T-cell (primary cell): ENCODE measurements at places on chromosomes 12 and 14. TPM values are rescaled to one million over a fixed set of nuclear protein-coding genes. Genes with fewer than 3 reads are reported as not detected.

SSPN gene
- 0.13 TPM for total RNA-seq

PZP gene
- not detected for total RNA-seq

RPL10L gene
- not detected for total RNA-seq

GPR135 gene
- 2.0 TPM for total RNA-seq

WNT1 gene
- total RNA-seq: 0.47 TPM

ADCY4 gene
- 7.8 TPM for total RNA-seq

OAS1 gene
- 8.5 TPM for total RNA-seq

ANO6 gene
- total RNA-seq: 22.5 TPM

USP44 gene
- 12.2 TPM for total RNA-seq

LHX5 gene
- not detected for total RNA-seq

- no peak for DNase-seq
Observed at GRCh38 chr12:22229652-22230279, 104.7 kb downstream of the ST8SIA1 start.

DNA sequence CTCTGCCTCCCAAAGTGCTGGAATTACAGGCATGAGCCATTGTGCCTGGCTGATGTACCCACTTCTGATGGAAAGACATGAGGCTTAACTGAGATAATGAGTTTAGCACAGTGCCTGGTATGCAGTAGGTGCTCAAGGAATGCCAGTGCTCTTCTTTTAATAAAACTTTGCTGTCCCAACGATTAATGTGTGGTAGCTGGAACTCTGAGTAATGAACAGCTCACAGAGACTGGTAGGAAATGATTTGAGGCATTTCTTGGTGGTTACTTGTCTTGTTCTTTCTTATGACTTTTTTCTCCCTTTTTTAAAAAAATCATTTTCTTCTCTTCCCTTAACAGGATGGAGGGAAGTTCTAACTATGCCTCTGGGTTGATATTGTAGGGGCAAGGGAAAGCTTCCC, 235.7 kb upstream of the PWP1 start:
- DNase-seq: no peak

- DNase-seq: no peak
Observed at GRCh38 chr14:36270191-36270590, 50.2 kb downstream of the MBIP start.

DNA sequence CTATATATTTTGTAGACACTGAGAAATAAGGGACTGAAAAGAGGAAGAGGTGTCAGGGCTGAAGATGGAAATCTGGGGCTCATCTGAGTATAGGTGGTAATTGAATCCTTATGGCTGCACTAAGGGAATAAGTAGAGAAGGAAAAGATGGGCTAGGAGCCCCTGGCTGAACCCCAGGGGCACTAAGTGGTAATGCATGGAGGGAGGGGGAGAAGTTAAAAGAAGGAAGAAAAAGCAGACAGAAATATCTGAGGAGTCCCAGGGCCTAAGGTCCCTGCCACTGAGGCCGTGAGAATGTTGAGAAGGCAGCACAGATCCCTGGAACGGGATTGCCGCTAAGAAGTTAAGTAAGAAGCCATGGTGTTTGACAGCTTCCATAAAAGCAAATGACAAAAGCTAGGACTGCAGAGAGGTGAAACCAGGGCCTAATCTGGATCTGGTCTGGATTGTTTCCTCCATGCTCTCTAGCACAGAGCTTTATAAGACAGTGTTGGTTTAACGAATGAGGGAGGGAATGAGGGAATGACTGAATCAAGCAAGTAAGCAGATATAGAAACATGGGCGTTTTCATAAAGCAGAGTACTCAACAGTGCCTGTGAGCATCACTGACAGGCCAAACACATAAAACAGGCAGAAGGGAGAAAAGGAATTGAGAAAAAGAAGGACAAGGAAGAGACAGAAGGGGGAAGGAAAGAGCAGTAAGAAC, 92.9 kb downstream of the HMGA2 start:
- DNase-seq: no peak

GRCh38 chr12:93679308-93679925, 2.2 kb downstream of the CRADD start:
- DNase-seq: no peak

- DNase-seq: no peak
Observed at GRCh38 chr12:130627175-130627574, 88.9 kb downstream of the RIMBP2 start.

- no peak for DNase-seq
Observed at GRCh38 chr14:102916347-102917055, 6.0 kb upstream of the AMN start.

GRCh38 chr14:75982266-75983018, 647 bp upstream of the TGFB3 start:
- peak; percentile 72 for DNase-seq

- DNase-seq: no peak
Observed at GRCh38 chr12:51307655-51308593, 16.1 kb downstream of the BIN2 start.

DNA sequence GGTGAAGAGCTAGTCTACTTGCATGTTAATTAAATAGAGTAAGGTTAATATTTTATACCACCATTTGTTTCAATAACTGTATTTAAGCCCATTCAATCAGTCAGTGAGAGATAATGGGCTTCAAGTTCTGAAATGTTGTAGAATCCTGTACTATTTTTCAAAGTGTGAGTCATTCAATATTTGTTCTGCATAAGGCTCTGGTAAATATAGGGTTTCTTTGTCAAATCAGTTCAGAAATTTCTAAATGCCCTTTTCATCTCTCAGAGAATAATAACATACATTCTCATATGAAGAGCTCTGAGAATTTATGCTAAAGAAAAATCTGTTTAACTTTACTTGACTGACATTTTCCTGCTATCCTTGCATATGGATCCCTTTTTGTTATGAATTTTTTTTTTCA, 493.3 kb downstream of the TMTC2 start:
- DNase-seq: no peak

GRCh38 chr12:88371416-88372183, 208.7 kb downstream of the KITLG start:
- no peak for DNase-seq

DNA sequence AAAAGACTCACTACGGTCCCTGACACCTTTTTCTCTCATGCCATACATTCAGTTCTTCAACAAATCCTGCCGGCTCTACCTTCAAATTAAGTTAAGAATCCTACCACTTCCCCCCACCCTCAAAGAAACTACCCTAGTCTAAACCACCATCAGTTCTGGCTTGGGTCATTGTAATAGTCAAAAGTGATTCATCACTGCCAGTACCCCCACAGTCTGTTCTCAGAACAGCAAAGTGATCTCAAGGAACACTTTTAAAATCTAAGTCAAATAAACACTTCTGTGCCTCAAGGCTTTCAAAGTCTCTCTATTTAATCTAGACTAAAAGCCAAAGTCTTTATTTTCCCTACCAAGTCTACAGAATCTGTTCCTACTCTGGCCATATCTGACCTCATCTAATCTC, 12.0 kb upstream of the FAM234B start:
- DNase-seq: no peak

DNA sequence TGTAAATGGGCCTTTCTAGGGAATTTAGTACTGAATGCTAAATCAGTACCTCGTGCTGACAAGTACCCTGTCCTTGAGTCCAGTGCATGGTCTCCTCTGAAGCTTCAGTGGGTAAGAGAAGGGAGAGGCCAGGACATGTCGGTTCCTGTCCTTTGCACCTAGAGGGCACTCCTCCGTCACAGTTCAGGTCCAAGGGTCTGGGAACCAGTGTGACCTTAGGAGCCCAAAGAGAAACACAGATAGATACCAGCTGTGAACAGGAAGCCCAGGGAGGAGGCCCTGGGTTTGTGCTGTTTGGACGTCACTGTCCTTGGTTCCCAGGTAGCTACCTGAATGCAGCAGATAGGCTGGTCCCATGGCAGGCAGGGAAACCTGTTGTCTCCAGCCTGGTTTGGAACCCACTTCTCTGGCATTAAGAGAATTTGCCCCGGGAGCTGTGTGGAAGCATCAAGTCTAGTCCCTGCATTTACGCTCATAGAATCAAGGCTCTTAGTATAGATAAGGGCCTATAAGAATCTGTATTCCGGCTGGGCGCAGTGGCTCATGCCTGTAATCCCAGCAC, 3.9 kb upstream of the FGF23 start:
- DNase-seq: no peak

DNA sequence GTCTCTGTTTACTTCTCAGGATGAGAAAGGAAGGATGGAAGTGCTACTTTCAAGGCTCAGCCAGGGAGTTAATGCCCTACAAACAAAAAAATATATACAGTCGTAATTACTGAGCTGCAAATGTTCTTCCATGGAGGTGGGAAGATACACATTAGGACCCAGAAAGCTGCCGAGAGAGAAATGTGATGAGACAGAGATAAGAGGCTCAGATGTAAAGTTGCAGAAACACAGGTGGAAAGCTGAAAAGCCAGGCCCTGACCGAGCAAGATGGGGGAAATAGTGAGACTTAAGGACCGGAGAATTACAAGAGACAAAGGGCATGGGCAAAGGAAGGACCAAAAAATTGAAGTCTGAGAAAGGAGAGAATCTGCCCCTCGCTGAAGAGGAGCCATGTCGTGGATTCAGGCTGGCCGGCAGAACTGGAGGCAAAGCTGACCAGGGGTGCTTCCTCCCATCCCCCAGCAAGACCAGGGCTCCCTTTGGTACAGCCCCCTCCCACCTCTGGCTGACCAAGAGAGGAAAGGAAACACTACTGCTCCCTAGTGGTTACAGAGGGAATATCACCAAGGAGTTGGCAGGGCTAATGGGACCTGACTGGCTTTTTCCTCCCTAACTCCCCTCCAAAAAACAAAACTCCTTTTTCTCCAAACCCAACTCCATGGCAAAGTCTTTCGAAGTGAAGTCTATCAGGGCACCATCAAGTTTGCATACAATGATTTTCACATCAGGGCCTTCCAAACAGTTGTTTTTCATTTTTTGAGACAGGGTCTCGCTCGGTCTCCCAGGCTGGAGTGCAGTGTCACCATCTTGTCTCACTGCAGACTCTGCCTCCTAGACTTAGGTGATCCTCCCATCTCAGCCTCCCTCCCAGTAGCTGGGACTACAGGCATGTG, 12.1 kb downstream of the ZFHX2 start:
- no peak for DNase-seq

- DNase-seq: no peak
Observed at GRCh38 chr12:19615384-19615725, 176.1 kb downstream of the AEBP2 start.

GRCh38 chr12:25784669-25785068, 173.8 kb upstream of the RASSF8 start:
- no peak for DNase-seq

DNA sequence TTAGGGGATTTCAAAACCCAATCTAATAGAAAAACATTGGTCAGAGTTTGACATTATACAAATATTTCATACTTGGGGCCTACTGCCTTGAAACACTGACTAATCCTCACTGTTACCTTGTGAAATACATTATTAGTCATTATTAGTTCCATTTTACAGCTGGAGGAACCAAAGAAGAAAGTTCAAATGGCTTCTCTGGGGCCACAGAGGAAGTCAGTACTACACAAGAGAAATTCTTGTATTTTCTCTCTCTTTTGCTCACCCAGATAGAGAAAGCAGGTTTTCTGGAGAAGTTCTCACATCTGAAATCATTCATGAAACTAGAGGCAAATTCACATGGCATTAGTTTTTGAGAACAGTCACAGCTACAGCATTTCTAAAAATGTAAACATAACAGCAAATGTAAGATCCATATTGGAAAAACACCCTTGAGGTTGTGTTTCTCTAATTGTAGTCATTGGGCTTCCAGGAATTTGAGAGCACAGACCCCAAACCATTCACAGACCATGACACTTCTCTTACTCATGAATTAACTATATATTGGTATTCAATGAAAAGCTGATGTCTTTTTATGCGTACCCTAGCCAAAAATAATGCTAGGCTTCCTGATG, 83.0 kb downstream of the LLPH start:
- no peak for DNase-seq

GRCh38 chr12:105462831-105463230, 132.3 kb downstream of the C12orf75 start:
- no peak for DNase-seq

DNA sequence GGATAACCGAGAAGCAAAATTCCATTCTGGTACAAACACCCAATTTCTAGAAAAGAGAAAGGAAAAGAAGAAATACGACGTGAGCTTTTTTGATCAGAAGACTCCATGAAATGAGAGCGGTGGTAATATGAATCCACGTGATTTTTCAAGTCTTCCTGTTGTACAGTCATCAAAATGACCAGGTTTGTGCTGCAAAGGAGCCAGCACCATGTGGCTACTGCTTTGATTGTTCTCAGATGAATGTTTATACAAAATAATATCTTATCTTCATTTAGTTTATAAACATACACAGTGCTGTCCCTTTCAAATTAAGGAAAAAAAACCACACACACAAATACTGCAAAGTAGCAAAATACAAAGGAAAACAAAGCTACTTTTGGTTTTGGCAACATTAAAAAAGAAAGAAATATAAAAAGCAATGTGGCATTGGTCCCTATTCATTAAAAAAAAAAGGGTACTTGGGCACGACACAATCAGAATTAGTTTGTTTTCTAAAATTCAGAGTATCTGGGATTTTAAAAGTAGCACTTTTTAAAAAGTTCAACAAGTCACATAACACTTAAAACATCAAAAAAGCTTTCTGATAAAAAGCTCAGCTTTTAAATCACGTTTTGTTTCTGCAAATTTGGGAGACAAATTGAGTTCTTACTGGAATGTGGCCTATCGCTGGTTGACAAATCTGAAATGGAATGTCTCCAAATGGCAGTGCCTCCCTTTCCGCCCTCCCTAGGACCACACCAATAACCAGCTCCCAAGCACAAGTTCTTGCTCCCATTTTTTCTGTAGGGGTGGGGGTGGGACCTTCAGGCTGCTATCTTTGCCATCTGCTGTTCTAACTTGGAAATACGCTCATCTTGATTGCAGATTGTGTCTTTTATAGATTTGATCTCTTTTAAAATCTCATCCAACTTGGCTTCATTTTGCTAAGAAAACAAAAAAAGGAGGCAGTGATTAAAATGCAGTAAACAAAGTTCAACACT, 13.2 kb upstream of the SELPLG start:
- DNase-seq: no peak

- no peak for DNase-seq
Observed at GRCh38 chr12:89918172-89918846, 209.7 kb upstream of the ATP2B1 start.

DNA sequence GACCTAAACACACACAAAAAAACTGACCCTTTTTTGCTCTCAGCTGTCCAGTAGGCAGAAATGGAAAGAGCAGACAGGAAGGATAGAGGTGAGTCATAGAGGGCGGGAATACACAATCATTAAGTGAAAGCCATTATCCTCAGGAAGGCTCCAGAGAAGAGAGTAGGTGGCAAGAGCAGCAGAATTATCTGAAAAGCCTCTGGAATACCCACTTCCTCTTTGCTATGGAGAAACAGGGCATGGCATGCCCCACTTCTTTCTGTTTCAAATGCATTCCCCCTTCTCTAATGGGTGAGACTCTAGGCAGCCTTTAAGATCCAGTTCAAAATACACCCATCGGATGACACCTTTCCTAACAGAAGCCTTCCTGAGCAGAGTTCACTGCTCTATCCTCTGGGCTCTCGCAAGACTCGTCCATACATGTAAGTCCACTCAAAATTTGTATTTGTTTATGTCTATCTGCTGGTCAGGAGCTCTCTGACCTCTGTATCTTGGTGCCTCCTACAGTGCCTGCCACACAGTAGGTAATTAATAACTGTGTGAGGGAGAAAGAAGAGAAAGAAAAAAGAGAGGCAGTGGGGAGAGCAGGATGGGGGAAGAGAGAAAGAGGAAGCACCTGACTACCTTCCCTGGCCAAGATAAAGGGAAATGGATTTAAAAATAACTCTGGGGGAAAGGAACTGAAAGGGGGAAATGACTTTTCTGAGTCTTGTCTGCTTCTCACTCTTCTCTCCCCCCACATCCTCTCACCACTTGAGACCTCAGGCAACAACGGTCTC, 8.5 kb downstream of the KLHL33 start:
- no peak for DNase-seq

- DNase-seq: no peak
Observed at GRCh38 chr12:126952096-126953007, 1314.6 kb upstream of the TMEM132C start.
